ENCODE measurements at places on chromosomes 5 and 9.

DNA sequence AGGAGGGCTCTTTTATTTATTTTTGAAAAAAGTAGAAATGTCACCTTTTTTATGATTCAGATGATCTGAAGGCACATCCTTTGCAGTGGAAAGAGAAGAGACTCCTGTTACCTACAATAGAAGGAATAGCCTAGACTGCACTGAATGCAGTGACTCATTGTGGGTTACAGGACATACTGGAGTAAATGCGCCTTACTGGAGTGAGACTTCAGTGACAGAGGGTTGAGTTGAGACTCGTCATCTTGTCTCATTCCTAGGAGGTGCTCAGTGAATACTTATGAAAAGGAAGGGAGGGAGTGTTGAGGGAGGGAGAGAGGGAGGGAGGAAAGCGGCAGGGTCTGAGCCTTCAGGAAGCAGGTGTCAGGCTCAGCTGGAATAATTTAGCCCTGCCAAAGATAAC lies 25.2 kb downstream of the ANKRA2 start:
- no peak for DNase-seq

DNA sequence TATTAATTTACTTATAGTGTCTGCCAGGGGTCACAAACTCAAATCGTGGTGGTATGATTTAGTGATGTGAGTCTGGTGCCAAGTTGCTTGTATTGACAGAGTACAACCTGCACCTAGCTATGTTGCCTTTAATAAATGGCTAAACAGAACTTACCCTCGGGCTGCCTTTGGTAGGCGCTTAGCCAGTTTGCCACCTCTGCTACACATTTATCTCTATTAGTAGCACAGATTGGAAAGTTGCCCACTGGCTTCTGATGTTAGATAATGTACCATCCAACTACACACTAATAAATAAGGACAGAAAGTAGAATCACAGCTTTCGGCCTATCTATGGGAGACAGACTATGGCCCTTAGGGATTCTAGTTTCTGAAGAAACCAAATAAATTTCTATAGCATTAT lies 368.4 kb downstream of the MAN2A1 start:
- no peak for DNase-seq

GRCh38 chr9:127980060-127980705 lies 606 bp downstream of the EEIG1 start:
- DNase-seq = no peak

DNA sequence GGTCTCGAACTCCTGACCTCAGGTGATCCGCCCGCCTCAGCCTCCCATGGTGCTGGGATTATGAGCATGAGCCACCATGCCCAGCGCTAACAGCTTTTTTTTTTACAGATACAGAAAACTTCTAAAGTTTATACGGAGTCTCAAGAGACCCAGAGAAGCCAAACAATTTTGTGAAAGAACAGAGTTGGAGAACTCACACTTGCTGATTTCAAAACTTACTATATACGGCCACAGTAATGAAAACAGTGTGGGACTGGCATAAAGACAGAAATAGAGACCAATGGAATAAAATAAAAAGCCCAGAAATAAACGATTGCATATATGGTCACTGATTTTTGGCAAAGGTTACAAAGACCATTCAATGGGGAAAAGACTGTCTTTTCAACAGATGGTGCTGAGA lies 85.6 kb upstream of the CACNA1B start:
- no peak for DNase-seq

GRCh38 chr5:157518963-157519362 lies 56.6 kb downstream of the ADAM19 start:
- DNase-seq = no peak

DNA sequence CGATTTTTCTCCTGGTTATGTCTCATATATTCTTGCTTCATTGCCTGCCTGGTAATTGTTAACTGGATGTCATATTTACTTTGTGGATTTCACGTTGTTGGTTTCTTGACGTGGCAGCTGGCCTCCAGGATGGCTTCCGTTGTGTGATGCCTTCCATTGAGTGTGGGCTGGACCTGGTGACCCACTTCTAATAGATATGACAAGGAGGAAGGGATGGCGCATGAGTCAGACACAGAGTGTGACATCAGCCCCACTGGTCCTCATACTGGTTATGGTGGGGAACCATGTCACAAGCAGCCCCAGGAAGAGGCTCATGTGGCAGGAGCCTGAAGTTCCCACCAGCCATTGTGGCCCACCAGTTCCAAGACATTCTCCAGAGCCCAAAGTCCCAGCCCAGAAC lies 6.4 kb upstream of the PAEP start:
- no peak for DNase-seq

GRCh38 chr5:178149199-178149932 lies 4.3 kb downstream of the NHP2 start:
- DNase-seq = no peak

DNA sequence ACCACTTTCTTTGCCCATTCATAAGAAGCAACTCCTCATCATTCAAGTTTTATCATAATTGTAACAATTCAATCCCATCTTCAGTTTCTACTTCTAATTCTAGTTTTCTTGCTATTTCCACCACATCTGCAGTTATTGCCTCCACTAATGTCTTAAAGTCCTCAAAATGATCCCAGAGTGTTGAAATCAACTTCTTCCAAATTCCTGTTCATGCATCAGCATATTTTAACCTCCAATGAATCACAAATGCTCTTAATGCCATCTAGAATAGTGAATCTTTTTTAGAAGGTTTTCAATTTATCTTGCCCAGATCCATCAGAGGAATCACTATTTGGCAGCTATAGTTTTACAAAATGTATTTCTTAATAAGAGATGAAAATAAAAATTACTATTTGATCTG lies 3.2 kb upstream of the SRP19 start:
- DNase-seq = no peak

DNA sequence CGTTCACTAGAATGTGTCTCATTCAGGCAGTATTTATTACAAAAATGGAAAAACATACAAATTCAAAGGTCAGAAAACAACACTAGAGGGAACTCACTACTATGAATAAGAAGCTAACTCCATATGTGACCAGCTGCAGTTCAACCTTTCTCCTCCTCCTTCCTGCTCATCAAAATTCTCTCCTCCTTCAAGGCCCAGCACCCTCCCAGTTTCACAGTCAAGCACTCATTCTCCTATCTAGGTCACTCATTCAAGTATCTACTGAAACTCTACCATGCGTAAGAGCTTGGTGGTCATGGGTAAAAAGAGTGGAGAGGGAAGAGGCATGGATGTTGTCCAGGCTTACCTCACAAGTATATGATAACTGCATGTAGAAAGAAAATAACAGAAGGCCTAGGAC lies 27.7 kb downstream of the ECPAS start:
- DNase-seq = no peak

GRCh38 chr9:1332156-1332555 lies 282.0 kb downstream of the DMRT2 start:
- no peak for DNase-seq

GRCh38 chr5:61621202-61621650 lies 289.2 kb downstream of the ZSWIM6 start:
- DNase-seq = no peak

DNA sequence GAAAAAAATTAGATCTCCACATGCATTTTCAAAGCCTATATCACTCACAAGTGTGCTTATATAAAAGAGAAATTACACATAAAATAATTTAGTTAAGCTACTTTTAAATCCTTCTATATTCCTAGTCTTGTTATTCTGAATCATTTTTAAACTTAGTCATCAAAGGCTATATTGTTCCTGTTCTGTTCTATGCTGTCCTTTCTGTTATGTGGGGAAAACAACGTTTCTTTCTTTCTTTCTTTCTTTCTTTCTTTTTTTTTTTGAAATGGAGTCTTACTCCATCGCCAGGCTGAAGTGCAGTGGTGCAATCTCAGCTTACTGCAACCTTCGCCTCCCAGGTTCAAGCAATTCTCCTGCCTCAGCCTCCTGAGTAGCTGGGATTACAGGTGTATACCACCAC lies 389.2 kb upstream of the FTMT start:
- no peak for DNase-seq

- no peak for DNase-seq
Observed at GRCh38 chr5:68593211-68593671, 377.7 kb downstream of the PIK3R1 start.

- no peak for DNase-seq
Observed at GRCh38 chr5:41903382-41903891, 707 bp upstream of the RIMOC1 start.
